ENCODE measurements at places on chromosomes 12 and 14.

DNA sequence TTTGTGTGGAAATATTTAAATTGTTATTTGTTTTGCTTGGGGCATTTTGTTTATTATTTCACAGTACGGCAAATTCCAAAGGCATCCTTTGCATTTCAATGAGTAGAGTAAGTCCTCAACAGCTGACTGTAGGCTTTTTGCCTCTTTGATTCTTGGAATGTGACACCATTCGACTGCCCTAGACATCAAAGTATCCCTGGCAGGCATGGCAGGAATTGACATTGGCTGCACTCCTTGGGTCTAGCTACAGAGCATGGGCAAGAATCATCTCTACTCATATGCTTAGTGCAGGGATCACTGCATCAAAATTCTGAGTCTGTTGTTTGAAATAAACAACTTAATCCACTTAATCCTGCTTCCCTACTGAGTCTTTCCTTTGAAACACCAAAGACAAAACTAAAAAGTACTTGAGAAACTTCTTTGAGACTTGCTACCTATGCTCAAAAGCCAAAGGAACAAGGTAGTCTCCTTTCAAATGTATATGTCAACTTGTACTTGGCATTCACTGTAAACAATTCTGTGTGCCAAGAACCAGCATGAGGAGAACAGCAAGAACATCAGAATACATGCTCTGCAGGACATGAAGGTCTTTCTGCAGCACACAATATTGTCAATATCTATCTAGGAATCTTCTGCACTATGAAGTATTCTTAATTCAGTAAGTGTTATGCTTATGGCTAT lies 1569.0 kb upstream of the FLRT2 start:
- no peak for DNase-seq

- no peak for DNase-seq
Measured at GRCh38 chr12:8453021-8453513, 2.7 kb upstream of the CLEC6A start.

- no peak for DNase-seq
Measured at GRCh38 chr14:31405106-31405505, 15.2 kb downstream of the HEATR5A start.

- DNase-seq = no peak
Measured at GRCh38 chr14:96090441-96091148, 51.4 kb downstream of the C14orf132 start.

- DNase-seq = no peak
Measured at GRCh38 chr12:29544428-29545101, 47.1 kb upstream of the OVCH1 start.

All from Panc1 (cell line).